ENCODE measurements at places on chromosomes 6 and 20.
A peak's percentile ranks its signal among the peaks of the same experiment; 100 is the strongest.

- DNase-seq: no peak
Measured at GRCh38 chr6:28657381-28657768, 131.7 kb downstream of the GPX5 start.

DNA sequence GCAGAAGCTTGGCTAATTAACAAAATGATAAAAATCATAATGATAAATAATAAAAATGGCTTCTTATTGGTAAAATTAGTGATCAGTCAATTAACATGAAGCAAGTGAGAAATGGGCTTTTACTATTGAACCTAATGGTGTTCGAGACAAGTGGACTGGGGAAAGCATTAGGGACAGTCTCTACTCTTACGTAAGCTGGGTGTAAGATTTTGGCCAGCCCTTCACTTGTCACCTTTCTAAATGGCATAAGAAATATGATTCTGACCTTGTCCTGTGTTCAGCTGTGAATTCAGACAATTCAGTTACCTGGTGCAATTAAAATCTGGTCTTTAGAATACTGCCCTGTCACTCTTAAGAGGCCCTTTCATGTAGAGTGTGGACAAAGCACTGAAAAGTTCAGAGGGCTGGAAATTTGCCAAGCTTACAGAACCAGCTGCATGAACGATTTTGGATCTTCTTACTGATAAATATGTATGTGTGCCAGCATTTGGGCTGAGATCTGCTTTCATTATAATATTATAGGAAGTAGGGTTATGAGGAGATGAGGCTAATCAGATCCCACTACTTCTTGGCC is 115.9 kb downstream of the QRSL1 start:
- DNase-seq: no peak

- no peak for DNase-seq
Measured at GRCh38 chr6:38177882-38178583, 358.5 kb downstream of the ZFAND3 start.

- no peak for DNase-seq
Measured at GRCh38 chr20:19881080-19881840, 123.2 kb downstream of the RIN2 start.

DNA sequence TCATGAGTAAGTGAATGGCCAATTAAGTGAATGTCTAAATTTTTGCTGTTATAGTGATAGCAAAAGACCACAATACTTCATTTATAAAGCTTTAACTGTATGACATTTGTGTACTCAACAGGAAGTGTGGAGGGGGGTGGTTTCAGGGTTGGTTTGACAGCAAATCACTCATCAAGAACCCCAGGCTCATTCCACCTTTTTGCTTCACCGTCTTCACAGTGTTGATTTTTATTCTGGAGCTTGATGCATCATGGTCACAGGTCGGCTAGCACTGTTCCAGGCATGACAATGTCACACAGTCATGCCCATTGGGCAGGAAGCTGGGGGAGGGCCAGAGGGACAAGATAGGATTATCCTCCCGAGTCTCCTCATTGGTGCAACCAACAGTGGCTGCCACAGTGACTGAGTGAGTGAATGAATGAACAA is 75.0 kb downstream of the MDGA1 start:
- DNase-seq: no peak

DNA sequence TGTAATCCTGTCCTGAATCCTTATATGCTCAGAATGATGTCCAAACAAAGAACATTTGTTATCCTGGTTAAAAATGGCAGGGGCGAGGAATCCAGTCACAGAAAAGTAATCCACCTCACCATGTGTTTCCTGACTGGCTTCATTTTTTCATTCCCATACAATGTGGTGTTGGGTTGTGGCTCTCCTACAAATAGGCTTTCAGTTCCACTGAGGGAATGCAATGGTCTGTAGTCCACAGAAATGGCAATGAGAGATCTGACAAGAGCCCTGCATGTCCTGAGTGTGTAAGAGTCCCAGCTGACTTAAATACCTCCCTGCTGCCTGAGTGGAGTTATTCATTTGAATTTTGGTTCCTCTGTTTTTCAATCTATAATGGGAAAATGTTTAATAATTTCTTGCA is 47.4 kb upstream of the FBXL4 start:
- DNase-seq: no peak

- no peak for DNase-seq
Measured at GRCh38 chr20:8456765-8457164, 324.7 kb downstream of the PLCB1 start.

GRCh38 chr20:35831029-35831428 is 59.2 kb downstream of the PHF20 start:
- DNase-seq: no peak

DNA sequence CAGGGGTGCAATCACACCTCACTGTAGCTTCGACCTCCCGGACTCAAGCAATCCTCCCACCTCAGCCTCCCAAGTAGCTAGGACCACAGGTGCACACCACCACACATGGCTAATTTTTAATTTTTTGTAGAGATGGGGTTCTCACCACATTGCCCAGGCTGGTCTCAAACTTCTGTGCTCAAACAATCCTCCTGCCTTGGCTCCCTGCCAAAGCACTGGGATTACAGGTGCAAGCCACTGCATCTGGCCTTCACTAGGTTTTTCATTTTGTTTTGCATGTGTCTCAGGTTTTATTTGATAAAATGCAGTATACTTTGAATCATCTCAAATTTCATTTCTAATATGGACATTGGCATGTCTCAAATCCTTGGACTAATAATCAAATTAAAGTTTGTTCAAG is 98.7 kb downstream of the SLC16A10 start:
- DNase-seq: no peak

DNA sequence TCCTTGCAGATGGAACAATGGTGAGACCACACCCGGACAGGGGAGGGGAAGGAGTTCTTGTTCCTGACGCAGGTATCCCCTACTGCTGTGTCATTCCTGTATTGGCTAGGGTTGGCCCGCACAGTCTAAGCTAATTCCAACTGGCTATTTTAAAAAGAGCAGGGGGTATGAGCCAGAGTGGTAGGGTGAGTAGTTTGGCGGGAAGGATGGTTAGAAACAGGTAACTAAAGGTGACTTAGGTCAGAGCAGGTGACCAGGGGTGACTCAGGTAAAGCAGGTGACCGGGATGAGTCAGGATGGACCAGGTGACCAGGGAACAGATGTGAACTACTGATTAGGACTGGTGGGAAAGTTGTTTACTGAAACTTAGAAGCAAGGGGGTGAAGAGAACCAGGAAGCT is 58.0 kb downstream of the ZNF292 start:
- DNase-seq: no peak

- peak; percentile 13 for DNase-seq
Measured at GRCh38 chr6:54291146-54291545, 17.1 kb upstream of the TINAG start.

DNA sequence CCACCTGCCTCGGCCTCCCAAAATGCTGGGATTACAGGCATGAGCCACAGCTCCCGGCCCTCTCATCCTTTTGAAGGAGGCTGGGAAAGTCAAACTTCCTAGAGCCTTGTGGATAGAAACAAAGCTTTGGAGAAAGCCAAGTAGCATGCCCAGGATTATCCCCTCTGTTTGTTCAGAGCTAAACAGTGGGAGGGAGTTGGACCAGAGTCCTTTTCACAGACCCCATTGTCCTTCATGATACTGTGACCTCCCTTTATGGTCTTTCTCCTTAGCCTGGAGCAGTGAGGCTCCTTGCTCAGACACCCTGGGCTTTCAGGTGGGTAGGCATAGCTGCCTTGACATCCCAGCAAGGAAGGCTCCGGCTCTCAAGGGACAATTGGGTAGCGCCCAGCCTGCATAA is 25.4 kb downstream of the ARFGEF3 start:
- DNase-seq: no peak

GRCh38 chr6:159590835-159591234 is 102.2 kb downstream of the SOD2 start:
- no peak for DNase-seq

GRCh38 chr6:153003366-153003690 is 819 bp upstream of the MTRF1L start:
- no peak for DNase-seq

GRCh38 chr20:36199345-36200257 is 36.7 kb upstream of the AAR2 start:
- DNase-seq: peak; percentile 69

DNA sequence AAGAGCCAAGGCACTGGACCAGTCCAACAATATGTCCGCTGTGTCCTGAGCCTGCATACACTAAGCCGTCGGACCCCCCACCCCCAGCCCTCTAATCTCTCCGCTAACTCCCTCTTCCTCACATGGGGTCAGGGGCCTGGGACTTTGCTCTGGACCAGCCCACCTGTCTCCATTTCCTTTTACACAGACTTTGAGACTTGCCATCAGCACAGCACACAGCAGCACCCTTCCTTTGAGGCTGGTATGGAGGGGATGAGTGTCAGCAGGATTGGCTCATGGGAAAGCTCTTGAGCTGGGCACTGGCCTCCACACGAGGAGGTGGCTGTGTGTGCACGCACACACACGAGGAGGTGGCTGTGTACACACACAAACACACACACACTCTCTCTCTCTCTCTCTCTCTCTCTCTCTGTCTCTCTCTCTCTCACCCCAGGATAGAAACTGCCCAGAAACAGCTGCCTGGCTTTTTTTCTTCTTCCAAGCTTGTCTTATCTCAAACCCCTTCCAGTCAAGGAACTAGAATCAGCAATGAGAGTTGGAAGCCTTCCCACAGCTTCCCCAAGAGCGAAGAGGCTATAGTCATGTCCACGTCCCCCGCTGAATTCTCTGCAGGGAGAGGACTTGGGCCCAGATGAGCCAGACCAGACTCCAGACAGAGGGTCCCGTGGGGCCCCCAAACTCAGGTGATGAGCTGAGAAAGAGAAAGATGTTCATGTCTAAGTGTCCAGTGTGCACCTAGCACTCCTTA is 18.6 kb downstream of the SLC9A8 start:
- no peak for DNase-seq

GRCh38 chr20:37276494-37277252 is 12.8 kb upstream of the MANBAL start:
- DNase-seq: peak; percentile 19

- no peak for DNase-seq
Measured at GRCh38 chr6:46796848-46797580, 3.8 kb downstream of the MEP1A start.

GRCh38 chr6:12275107-12275506 is 15.1 kb upstream of the EDN1 start:
- DNase-seq: no peak

- DNase-seq: no peak
Measured at GRCh38 chr6:112927641-112928320, 580.7 kb downstream of the RFPL4B start.

GRCh38 chr20:17012546-17013226 is 214.2 kb upstream of the PCSK2 start:
- no peak for DNase-seq

- DNase-seq: no peak
Measured at GRCh38 chr6:128465368-128466343, 54.7 kb downstream of the PTPRK start.

GRCh38 chr20:5714261-5715041 is 35.8 kb upstream of the SHLD1 start:
- DNase-seq: peak; percentile 6

GRCh38 chr20:22690000-22690399 is 105.6 kb upstream of the FOXA2 start:
- DNase-seq: no peak

DNA sequence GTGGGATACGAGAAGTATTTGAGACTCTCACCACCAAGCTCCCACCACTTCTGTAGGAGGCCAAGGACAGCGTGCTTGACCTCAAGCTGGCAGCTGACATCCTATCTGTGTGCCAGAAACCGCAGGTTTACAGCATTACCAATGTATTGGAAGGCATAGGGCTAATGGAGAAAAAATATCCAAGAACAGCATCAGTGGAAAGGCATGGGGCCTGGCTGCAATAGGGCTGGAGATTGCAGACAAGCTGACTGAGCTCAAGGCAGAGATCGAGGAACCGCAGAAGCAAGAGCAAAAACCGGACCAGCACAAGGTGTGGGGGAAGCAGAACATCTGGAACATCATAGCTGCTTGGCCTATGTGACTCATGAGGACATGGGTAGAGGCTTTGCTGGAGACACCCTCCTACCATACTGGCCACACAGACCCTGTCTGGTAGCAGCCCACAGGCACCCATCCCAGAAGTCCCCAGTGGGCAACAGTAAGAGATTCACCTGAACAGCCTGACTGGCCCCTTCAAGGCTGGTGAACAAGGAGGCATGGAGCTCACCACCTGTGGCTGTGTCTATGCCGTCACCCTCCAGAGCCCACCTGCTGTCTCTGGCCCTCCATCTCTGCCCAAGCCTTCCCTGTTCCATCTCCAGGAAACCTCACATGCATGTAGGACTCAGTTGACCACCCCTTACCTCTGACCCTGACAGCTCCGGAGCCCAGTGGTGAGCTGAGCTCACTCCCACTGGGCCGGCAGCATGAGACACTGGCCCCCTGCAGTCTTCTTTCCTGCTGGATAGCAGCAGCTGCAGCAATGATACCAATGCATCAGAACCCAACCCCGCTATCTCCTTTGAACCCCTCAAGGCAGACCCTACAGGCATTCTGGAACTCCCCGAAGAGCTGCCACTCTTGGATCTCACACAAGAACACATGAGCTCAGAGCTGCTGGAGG is 171.1 kb downstream of the KIF6 start:
- DNase-seq: no peak

GRCh38 chr6:1322696-1323219 is 10.9 kb downstream of the FOXQ1 start:
- no peak for DNase-seq

DNA sequence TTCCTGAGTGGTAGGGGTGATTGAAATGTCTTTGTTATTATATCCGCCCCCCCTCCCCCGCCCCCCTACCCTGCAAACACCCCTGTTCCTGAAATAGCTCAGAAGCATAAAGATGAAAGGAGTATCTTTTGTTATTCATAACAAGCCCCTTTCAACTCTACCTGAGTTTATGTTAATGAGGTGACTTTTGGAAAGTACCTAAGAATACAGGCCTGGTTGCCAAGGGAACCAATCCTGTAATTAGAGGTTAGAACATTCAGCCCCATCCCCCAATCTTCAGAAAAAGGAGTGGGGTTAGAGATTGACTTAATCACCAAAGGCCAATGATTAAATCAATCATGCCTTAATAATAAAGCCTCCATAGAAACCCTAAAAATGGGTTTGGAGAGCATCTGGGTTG is 979.2 kb upstream of the GJE1 start:
- no peak for DNase-seq

DNA sequence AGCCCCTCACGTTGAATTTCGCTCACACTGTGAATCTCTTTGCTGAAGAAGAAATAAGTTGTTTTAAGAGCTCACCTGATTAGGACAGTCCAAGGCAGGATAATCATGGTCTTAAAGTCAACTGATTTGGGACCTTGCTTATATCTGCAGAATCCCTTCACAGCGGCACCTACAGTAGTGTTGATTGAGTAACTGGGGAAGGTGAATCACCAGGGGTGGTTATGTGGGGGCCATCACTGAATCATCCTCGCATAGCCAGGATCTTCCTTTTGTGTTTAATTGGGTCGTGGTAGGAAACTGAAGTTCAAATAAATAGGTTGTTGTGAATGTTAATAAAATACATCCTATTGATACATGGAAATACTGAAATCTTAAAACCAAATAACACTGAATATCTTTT is 20.2 kb upstream of the MICA start:
- DNase-seq: no peak

DNA sequence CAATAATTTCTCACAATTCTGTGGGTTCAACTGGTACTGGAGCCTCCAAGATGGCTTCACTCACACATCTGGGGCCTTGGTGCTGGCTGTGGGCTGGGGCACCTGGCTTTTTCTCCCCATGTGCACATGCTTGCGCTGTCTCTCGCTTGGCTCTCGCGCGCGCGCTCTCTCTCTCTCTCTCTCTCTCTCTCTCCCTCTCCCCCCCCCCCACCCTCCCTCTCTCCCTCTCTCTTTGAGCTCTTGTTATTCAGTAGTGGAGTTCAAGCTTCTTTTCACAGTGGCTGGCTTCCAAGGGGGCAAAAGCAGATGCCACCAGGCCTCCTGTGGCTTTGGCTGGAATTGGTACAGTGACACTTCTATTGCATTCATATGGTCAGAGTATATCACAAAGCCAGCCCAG is 10.8 kb upstream of the TBCC start:
- DNase-seq: no peak
